NCI-H2107 (cell line): ENCODE measurements at places on chromosomes 7 and 10.

DNA sequence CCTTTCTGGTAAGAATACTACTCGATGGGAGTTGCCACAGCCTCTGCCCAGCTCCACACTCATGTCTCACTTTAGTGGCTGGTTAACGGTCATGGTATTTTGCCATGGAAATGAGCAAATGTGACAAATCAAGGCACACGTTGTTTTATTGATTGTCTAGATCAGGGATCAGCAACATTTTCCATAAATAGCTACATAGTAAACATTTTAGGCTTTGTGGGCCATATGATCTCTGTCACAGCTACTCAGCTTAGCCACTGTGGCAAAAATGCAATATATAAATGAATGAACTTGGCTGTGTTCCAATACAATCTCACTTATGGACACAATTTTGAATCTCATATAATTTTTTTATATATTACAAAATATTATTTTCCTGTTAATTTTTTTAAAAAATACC, 76.9 kb downstream of the COBL start:
- no peak for DNase-seq

DNA sequence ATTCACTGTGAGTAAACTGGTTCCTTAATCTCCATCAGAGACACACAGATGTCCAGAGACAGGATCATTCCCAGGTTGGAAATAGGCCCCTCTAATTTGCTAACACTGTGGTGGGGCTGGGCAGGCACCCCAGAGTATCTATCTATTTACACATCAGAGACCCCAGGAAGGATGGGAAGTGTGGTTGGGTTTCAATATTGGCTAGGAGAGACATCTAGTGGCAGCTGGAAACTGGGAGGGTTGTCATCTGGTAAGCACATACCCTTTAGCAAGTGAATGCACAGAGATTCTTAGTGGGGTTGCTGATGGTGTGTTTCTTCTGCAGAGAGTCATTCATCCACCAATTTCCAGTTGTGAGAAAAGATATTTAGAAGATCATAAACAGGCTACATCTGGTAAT, 36.0 kb upstream of the NRG3 start:
- no peak for DNase-seq

GRCh38 chr10:94069884-94070283, 76.2 kb downstream of the PLCE1 start:
- no peak for DNase-seq

- no peak for DNase-seq
These were observed 112.9 kb downstream of the PODXL start for GRCh38 chr7:131443496-131443895.

DNA sequence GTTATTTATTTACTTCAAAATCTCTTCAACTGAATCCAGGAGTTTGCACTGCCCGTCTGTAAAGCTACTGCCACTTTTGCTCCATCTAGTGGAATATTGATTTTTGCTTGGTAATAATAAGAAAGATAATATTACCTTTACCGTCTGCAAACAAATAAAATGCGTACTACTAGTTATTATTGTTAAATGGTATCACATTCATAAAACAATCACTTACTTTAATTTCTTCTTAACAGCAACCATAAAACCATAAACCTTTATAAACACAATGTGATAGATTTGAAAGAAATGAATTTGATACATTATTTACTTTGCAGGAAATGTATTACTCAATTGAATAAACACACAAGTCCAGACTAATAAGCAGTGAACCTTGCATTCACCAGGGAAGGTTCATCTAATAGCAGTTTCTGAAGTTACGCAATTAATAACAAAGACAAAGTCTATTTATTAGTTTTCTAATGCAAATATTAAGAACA, 6.4 kb downstream of the AGMO start:
- DNase-seq = no peak

DNA sequence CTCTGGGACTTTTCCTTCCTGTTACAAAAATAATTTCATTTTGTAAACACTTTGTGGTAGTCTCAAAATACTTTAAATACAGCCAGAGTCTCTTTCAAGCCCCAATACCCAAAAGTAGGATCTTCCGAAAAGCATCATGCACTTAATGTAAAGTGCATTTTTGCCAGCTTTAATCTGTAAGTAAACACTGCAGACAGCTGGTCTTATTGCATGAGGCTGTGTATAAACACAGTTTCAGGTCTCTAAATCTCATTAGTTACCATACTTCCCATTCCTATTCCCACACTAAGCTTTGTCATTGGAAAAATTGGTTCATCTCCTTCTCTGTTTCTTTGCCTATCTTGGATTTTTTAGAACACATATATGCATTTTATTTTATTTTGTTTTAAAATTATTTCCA, 87.6 kb upstream of the GNAI1 start:
- DNase-seq = no peak

GRCh38 chr7:39458061-39458745, 108.0 kb upstream of the YAE1 start:
- no peak for DNase-seq

GRCh38 chr10:77975086-77975666, 48.6 kb upstream of the DLG5 start:
- DNase-seq = no peak

DNA sequence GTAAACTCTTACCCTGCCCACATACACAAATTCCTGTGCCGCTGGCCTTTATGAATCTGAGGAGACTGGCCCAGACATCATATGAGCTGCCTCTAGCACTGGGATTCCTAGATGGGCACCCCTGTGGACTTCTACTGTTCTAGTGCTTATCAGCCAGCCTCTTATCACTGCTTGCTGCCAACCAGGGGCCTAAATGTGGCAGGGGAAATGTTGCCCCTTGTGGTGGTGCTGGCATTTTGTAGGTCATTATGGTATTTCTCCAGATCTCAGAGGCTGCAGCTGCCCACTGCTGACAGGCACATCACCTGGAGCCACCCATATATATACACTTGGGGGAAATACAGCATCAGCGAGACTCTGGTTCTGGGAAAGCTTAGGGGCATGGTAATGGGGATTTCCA, 5.4 kb downstream of the SFR1 start:
- no peak for DNase-seq

GRCh38 chr7:30252885-30253795, 31.3 kb upstream of the ZNRF2 start:
- no peak for DNase-seq

- no peak for DNase-seq
These were observed 679.3 kb upstream of the CELF2 start for GRCh38 chr10:10338339-10338738.

DNA sequence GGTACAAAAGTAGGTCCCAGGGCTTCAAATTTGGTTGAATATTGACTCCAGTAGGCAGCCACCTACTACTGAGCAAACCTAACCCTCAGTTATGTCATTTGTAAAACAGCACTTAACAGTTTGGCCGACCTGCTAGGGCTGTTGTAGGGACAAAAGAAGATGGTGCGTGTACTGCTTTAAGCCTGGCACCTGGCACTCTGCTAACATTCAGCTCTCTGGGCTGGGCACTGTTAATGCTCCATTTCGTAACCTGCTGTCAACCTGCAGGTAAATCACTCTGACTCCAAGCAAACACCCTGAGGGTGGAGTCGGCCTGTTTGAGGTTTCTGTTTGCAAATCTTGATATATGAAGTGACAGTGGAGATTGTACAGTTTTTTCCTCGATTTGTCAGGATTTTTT, 7.2 kb downstream of the ZKSCAN1 start:
- DNase-seq = peak; percentile 12

GRCh38 chr7:156919132-156919713, 26.2 kb upstream of the LMBR1 start:
- DNase-seq = no peak

GRCh38 chr7:102413091-102413490, 16.9 kb downstream of the PRKRIP1 start:
- no peak for DNase-seq

- no peak for DNase-seq
These were observed 157.1 kb downstream of the SH3PXD2A start for GRCh38 chr10:103698266-103698665.

GRCh38 chr7:117871401-117871777, 1.9 kb downstream of the CTTNBP2 start:
- DNase-seq = no peak

DNA sequence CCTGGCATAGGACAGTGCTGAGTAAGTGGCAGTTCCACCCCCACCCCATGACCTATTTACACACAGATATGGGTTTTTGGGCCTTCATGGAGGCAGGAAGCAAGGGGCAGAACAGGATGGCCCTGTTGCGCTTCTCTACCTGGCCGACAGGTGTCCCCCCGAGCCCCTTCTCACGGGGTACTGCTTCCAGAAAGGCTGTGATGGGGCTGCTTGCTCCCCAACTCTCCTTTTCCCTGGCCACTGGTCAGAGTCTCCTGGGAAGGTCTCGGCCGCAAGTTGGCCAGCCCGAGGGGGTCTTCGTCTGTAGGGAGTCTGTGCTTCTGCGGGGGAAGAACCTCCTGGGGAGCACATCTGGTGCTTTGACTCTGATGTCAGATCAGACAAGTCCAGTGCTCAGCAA, 139.8 kb upstream of the TNS3 start:
- no peak for DNase-seq

DNA sequence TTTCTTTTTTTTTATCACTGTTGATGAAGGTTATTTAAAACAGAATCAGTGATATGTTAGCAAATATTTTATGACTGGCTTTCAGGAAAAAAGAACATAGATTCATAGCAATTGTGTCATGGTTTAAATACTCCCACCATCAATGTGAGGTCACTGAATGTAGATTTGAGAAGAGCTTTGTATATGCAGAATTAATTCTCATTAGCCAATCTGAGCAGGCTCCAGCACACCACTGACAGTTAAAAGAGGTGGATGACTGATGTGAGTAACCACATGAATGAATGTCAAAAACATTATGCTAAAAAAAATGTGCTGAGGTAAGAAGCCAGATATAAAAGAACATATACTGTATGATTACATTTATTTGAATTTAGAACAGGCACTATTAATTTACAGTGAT, 174.8 kb upstream of the KAT6B start:
- DNase-seq = no peak

DNA sequence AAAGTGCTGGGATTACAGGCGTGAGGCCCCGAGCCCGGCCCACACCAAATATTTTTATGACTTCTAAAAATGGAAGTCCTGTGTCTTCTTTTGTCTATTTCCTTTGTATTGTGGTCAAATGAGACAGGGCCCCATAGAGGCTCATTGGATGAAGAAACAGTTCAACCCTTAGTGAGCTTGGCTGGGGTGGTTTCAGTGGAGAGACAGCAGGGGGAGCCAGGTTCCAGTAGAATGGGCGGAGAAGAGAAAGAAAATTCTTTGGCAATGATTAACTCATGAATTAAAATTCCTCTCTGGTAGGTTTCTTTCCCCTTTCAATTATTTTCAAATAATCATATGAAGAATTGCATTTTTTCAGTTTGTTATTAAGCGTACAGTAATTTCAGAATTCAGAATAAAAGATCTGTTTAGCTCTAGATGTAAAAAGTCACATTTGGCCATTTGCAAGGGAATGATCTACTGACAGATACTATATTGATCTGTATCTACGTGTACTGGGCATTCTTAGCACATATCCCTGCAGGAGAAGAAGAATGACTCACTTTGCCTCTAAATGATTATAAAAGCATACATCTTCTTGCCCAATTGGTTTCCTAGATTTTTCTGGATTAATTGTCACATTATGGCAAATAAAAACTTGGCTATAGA, 43.2 kb downstream of the PNLIPRP3 start:
- DNase-seq = no peak

DNA sequence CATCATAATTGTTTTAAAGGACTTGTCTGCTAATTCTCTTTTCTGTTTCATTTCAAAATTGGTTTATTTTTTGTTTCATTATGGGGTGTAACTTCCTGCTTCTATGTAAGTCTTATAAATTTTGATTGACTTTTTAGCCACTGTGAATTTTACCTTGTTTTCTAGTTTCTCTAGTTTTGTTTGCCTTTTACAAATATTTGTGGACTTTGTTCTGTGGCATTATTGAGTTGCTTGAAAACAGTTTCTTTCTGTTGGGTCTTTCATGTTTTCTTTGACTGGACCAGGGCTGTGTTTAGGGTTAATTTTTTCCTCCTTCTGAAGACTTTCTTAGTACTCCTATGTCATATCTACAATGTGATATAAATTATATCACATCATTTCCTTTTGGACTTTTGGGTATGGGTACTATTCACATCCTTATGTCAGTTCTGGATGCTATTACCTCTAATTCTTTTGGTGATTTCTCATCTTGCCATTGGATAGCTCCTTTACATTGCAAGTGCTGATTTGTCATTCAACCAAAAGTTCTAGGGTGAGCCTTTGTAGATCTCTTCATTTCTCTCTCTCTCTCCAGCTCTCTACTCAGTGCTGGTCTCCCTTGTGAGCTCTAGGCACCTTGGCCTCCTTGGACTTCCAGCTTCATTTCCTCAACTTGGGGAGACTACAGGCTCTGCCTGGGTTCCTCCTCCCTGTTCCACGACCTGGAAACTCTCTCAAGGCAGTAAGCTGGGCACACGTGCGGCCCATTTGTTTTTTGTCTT, 36.9 kb downstream of the MLLT10 start:
- no peak for DNase-seq

GRCh38 chr10:18681971-18682411, 22.8 kb downstream of the ARL5B start:
- no peak for DNase-seq

- no peak for DNase-seq
These were observed 13.5 kb upstream of the ZNRF2 start for GRCh38 chr7:30270921-30271320.

GRCh38 chr10:4283846-4284610, 499.0 kb upstream of the KLF6 start:
- no peak for DNase-seq

DNA sequence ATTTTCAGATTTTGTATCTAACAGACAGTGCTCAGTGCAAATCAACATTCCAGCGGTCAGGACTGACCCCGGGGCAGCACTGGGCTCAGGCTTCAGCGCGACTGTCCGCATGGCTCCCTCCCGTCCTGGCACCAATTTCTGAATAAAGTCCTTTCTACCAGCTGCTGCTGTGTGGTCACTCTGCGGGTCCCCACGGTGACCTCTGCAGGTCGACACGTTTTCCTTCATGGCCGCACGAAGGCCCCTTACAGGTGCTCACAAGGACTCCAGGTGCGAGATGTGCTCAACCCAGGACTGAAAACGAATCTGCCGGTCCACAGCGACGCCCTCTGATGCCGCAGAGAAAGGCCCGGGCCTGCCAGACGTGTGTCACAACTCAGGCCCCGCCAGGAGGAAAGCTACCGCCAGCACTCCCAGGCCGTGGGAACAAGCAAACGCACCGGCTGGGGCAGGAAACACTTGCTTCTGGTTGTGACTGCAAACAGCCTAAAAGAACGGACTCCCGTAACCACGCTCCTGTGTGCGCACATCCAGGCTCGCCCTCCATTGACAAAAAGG, 3.7 kb upstream of the UTF1 start:
- no peak for DNase-seq

DNA sequence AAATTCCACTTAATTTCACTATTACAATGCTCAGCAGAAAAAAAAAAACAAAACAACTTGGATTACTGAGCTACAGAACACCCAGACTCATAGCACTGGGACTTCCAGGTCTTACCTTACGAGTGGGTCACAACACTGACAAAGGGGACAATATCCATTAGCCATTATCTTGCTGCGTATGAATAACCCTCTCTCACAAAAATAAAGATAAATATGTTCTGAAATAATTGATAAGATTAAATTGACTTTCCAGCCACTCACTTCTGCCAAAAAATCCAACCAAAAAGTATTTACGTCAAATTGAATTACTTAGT, 128.7 kb downstream of the PKD1L1 start:
- no peak for DNase-seq

- no peak for DNase-seq
These were observed 49.4 kb upstream of the OCM start for GRCh38 chr7:5831196-5831595.
